ENCODE measurements at places on chromosomes 1 and 21.

- no peak for DNase-seq
These were observed 19.7 kb downstream of the PRDX6 start for GRCh38 chr1:173496757-173497320.

- DNase-seq, result no peak
These were observed 23.2 kb downstream of the CD1D start for GRCh38 chr1:158203693-158204457.

GRCh38 chr1:184941410-184941733, 32.9 kb downstream of the NIBAN1 start:
- no peak for DNase-seq

DNA sequence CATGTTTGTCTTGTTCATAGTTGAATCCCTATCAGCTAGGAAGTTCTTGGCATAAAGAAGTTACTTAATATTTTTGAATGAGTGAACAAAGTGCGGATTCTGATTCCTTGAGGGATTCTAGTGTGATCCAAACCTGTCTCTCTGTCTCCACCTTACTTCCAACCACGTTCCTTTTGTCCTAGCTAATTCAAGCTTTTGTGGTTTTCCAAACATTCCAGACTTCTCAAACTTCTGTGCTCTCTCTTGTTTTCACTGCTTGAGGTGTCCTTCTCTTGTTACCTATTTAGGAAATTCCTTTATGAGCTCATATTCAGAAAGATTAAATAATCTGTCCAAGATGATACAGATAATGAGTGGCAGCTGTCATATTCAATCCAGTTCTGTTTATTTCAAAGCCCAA, 353.2 kb downstream of the PTBP2 start:
- DNase-seq, result no peak

GRCh38 chr1:68916221-68916902, 419.5 kb upstream of the DEPDC1 start:
- DNase-seq, result no peak

GRCh38 chr1:175200678-175201521, 8.3 kb upstream of the KIAA0040 start:
- DNase-seq, result no peak
